ENCODE measurements at places on chromosomes 11 and 22. TPM values are rescaled to one million over a fixed set of nuclear protein-coding genes. Genes with fewer than 3 reads are reported as not detected.
A peak's percentile ranks its signal among the peaks of the same experiment; 100 is the strongest.

DNA sequence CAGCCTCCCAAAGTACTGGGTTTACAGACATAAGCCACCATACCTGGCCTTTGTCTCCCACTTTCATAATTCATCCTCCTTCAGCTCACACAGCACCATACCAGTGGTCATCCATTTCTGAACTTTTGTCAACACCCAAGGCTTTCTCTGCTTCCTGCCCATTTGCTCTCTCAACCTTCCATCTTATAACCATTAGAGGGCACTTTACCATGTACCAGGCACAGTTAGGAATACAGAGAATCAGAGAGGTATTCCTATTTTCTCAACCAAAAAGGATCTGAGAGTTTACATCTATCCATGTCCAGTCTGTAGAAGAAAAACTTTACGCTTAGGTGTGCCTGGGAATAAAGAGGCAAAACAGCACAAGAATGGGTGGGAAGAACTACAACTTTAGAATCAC is 397.6 kb downstream of the BUD13 start:
- H3K27me3 ChIP-seq, result no peaks in the 10 kb centered on the region
- no peak overlapping the region for H3K27ac ChIP-seq
- no peaks in the 10 kb centered on the region for H3K36me3 ChIP-seq
- no peak overlapping the region for H3K4me3 ChIP-seq
- H3K4me1 ChIP-seq, result no peaks in the 10 kb centered on the region

Gene ELMOD1
- 0.27 TPM for total RNA-seq

GRCh38 chr11:28054821-28055220 is 53.1 kb downstream of the KIF18A start:
- H3K4me1 ChIP-seq, result no peaks in the 10 kb centered on the region
- no peaks in the 10 kb centered on the region for H3K27me3 ChIP-seq
- no peaks in the 10 kb centered on the region for H3K36me3 ChIP-seq
- no peak overlapping the region for H3K4me3 ChIP-seq
- no peak overlapping the region for H3K27ac ChIP-seq

GRCh38 chr11:78109081-78110015 is 29.7 kb upstream of the NDUFC2 start:
- no peaks in the 10 kb centered on the region for H3K4me1 ChIP-seq
- no peaks in the 10 kb centered on the region for H3K36me3 ChIP-seq
- no peak overlapping the region for H3K4me3 ChIP-seq
- DNase-seq, result no peak
- no peak overlapping the region for H3K27ac ChIP-seq

- H3K36me3 ChIP-seq, result no peaks in the 10 kb centered on the region
- DNase-seq, result no peak
- no peak overlapping the region for H3K27ac ChIP-seq
Observed at GRCh38 chr11:36060926-36061325, 117.1 kb downstream of the LDLRAD3 start.

DNA sequence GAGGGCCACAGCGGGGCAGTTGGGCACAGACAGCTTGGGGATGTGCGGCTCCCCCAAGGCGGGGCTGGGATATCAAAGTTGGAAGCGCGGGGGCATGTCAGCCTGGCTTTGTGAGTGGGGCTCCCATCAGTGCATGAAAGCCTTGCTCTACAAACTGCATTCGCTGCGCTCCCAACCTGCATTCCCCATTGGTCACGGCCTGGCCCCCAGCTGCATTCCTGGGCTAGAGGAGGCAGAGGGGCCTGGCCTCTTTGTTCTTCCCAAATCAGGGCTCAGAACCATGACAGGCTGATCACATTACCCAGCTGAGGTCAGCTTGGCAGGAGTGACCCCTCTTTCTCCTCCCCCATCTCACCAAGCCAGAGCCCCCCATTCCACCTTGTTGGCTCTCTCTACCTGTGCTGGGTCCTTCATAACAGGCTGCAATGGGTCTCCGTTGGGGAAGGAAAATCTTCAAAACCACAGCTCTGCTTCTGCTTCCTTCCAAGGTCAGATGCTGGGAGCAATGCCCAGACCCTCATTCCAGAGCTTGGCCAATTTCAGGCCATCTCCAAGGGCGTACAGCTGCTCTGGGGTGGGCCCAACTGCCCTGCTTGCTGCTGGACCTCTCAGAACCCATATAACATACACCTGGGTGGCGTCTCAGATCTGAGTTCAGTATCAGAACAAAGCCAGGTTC is 38.7 kb upstream of the CDON start:
- DNase-seq, result no peak
- no peak overlapping the region for H3K27ac ChIP-seq
- no peaks in the 10 kb centered on the region for H3K36me3 ChIP-seq
- H3K4me3 ChIP-seq, result no peak overlapping the region
- H3K4me1 ChIP-seq, result no peaks in the 10 kb centered on the region

Gene C1QTNF5
- 20.5 TPM for total RNA-seq

Gene TMEM109
- 47.2 TPM for total RNA-seq

DNA sequence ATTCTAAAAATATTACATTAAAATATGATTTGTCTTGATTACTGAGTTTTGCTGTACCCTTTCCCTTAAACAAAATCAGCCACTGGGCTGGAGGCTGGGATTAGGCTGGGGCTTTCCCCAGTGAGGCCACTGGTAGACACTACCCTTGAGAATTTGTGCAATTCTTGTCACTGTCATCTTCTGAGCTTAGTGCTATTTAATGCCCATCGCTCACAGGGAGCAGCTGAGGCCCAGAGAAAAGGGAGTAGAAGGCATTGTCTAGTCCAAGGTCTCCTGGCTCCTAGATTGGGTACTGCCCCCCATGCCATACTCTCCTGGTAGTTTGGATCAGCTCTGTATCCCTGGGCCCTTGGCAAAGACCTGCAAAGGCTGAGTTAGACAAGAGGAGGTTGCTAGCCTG is 6.7 kb downstream of the CHRM1 start:
- DNase-seq, result no peak
- no peaks in the 10 kb centered on the region for H3K27me3 ChIP-seq
- H3K4me1 ChIP-seq, result peaks cover under 1% of the 10 kb centered on the region
- no peak overlapping the region for H3K27ac ChIP-seq
- H3K4me3 ChIP-seq, result no peak overlapping the region
- H3K36me3 ChIP-seq, result no peaks in the 10 kb centered on the region

- peaks cover 30% of the 10 kb centered on the region for H3K4me1 ChIP-seq
- H3K27me3 ChIP-seq, result no peaks in the 10 kb centered on the region
- no peak overlapping the region for H3K27ac ChIP-seq
- no peak for DNase-seq
- H3K36me3 ChIP-seq, result no peaks in the 10 kb centered on the region
Observed at GRCh38 chr22:50311606-50312351, 4.3 kb upstream of the PLXNB2 start.

Gene SESN3
- 16.8 TPM for total RNA-seq

DNA sequence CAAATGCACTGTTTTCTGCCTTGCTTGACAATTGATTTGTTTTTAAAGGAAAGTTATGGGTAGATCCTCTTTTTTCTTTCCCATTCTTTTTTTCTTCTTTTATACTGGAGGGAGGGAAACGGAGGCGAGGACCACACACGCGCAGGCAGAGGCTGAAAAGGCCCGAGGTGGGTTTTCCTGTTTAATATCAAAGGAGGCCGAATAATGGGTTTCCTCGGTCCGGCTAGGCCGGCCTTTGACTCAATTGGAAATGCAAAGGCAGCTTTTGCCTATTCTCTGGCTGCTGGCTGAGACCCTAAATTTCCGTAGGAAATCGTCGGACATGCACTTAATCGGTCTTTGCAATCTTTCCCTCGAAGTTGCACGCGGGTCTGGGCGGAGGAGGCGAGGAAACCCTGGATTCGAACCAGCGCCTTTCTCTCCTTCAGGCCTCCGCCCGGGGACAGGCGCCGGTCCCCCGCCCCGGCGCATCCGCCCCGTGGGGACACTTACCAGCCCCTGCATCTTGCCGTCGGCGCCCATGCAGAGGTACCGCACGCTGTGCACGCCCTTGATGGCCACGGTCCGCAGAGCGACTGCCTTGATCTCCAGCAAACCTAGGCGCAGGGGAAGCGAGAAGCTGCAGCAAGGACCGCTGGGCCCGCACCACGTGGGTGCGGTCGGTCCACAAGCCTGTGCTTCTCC is 911 bp downstream of the FGF19 start:
- no peaks in the 10 kb centered on the region for H3K36me3 ChIP-seq
- H3K27me3 ChIP-seq, result peaks cover 95% of the 10 kb centered on the region
- no peak overlapping the region for H3K4me3 ChIP-seq
- DNase-seq, result no peak
- H3K27ac ChIP-seq, result no peak overlapping the region
- peaks cover 23% of the 10 kb centered on the region for H3K4me1 ChIP-seq

- peaks cover 15% of the 10 kb centered on the region for H3K4me1 ChIP-seq
- H3K27ac ChIP-seq, result peak overlapping the region; percentile 66
- no peaks in the 10 kb centered on the region for H3K36me3 ChIP-seq
- peak; percentile 37 for DNase-seq
- H3K27me3 ChIP-seq, result no peaks in the 10 kb centered on the region
Observed at GRCh38 chr11:78801161-78801884, 226.7 kb upstream of the NARS2 start.

GRCh38 chr11:126544108-126545056 is 188.9 kb downstream of the ST3GAL4 start:
- H3K27ac ChIP-seq, result no peak overlapping the region
- peak; percentile 9 for DNase-seq
- H3K36me3 ChIP-seq, result no peaks in the 10 kb centered on the region
- H3K4me3 ChIP-seq, result no peak overlapping the region
- peaks cover 24% of the 10 kb centered on the region for H3K27me3 ChIP-seq
- H3K4me1 ChIP-seq, result peaks cover 3% of the 10 kb centered on the region

DNA sequence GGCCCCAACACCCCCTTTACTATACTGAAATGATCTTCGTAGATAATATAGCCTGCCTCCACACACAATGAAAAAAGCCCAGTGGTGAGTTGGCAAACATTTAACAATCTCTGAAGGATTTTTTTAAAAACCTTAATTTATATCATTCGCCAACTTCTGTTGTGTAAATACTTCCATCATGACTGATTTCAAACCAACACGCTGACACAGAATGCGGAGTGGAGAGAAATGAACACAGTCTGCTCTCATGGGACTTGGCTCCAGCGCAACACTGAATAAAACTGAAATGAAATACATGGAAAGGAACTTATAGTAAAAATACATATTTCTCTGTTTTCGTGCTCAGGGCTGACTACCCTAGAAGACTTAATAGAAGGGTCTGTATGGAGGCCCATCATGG is 61.3 kb upstream of the WNT11 start:
- H3K4me1 ChIP-seq, result no peaks in the 10 kb centered on the region
- no peak for DNase-seq
- no peaks in the 10 kb centered on the region for H3K36me3 ChIP-seq
- H3K4me3 ChIP-seq, result no peak overlapping the region
- no peak overlapping the region for H3K27ac ChIP-seq

Gene PIWIL4
- 9.6 TPM for total RNA-seq

Gene RASGRP2
- total RNA-seq, result 20.2 TPM

DNA sequence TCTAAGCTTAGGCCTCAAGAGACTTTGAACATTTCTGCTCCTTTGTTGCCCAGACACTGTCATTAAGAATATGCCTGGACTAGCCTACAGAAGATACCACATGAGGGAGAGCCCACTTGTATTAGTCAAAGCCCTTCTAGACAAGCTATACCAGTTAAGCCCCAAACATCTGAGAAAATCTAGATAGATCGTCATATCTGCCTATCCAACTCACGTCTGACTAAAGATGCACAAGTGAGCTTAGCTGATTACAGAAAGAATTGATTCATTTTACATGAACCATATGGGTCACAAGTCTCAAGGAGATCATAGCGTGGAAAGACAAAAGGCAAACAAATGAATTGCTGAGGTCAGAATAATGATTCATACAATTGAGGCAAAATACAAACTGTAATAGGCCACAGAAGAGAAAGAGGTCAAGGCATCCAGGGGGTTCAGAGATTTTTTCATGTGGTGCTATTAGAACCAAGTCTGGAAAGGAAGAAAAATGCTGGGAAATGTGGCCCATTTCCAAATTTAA is 1155.5 kb upstream of the TENM4 start:
- H3K4me3 ChIP-seq, result no peak overlapping the region
- no peaks in the 10 kb centered on the region for H3K27me3 ChIP-seq
- no peaks in the 10 kb centered on the region for H3K4me1 ChIP-seq

DNA sequence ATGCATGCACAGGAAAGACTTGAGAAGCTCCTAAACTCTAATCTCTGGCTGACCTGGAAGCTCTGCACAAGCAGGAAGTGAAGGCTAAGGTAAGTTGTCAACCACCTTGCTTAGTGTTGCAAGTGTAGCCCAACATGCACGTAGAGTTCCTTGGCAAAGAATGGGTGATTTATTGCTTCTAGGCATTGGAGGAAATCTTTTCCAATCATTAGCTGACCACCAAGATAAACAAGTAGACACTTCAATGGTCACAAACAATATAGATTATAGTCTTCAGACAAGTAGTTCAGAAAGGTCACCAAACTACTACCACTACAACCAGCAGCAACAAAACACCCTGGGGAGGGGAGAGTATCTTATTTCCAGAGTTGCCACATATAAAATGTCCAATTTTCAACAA is 105.6 kb downstream of the STK33 start:
- DNase-seq, result no peak
- H3K4me3 ChIP-seq, result no peak overlapping the region
- H3K36me3 ChIP-seq, result no peaks in the 10 kb centered on the region
- no peaks in the 10 kb centered on the region for H3K27me3 ChIP-seq
- H3K27ac ChIP-seq, result no peak overlapping the region

DNA sequence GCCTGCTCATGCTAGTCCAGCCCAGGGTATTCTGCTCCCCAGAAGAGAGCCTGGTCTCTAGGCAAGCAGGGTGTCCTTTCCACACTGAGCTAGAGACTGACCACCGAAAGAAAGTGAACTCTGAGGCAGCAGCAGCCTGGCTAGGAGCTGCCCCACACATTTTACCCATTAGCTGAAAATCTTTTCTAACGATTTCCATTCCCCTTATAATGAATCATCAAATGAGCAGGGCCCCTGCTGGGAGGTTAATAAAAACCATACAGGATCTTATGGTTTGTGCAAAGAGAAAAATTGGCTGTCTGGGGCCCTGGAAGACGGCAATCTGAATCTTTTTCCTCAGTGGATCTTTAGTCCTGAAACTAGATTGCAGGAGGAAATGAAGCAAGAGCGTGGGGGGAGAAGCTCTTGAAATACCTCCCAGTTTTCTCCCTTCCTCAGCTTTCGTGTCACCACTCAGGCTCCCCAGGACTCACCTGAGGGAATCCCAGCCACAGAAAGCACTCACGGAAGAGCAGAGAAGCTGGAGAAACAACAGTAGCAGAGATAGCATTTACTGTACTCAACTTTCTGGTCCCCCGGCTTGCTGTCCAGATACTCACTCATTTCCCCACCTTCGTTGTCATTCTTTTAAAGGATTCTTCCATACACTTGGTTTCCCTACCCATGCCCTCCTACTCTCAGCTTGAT is 74.7 kb upstream of the CD44 start:
- no peaks in the 10 kb centered on the region for H3K36me3 ChIP-seq
- no peak overlapping the region for H3K4me3 ChIP-seq
- H3K4me1 ChIP-seq, result no peaks in the 10 kb centered on the region
- H3K27me3 ChIP-seq, result no peaks in the 10 kb centered on the region
- no peak for DNase-seq

DNA sequence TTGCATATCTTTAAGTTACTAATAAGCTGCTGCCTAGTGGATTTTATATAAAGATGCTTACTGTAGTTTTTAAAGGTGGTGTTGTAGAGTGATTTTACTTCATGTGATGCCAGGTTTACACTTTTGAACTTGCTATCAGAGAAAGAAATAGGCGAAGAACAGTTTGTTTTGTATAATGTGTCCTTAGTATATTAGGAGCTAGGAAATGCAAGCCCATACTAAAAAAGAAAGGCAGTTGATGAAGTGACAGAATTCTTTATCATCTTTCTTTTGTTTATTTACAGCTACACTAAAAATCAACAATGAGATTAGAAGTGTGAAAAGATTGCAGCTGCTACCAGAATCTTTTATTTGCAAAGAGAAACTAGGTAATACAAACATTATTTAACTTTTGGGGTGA is 12.8 kb downstream of the FBXO7 start:
- no peaks in the 10 kb centered on the region for H3K27me3 ChIP-seq
- no peak for DNase-seq
- H3K36me3 ChIP-seq, result peaks cover 55% of the 10 kb centered on the region
- no peak overlapping the region for H3K4me3 ChIP-seq
